ENCODE measurements at places on chromosomes 7 and 10.
A peak's percentile ranks its signal among the peaks of the same experiment; 100 is the strongest.

- DNase-seq: no peak
These were observed 619 bp downstream of the EXOC4 start for GRCh38 chr7:133253519-133253875.

DNA sequence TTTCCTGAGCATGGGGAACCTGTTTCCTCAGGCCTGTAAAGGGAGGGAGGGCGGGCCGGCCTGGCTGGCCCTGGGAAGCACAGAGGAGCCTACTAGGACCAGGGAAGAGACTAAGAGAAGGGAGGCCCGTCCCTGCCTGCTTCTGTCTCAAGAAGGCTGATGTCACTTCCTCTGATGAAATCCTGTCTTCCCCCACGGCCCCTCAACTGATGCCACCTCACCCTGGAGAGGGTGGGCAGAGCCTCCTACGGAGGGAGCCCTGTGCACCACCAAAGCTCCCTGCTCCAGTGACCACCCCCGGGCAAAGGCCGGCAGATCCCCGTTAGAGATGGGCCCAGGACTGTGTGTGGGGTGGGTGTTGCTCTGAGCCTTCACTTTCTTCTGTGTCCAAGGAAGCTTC is 1.0 kb upstream of the PILRA start:
- peak; percentile 22 for DNase-seq

GRCh38 chr7:5467645-5468044 is 44.0 kb upstream of the TNRC18 start:
- no peak for DNase-seq

GRCh38 chr10:25901199-25901598 is 32.8 kb upstream of the MYO3A start:
- no peak for DNase-seq

DNA sequence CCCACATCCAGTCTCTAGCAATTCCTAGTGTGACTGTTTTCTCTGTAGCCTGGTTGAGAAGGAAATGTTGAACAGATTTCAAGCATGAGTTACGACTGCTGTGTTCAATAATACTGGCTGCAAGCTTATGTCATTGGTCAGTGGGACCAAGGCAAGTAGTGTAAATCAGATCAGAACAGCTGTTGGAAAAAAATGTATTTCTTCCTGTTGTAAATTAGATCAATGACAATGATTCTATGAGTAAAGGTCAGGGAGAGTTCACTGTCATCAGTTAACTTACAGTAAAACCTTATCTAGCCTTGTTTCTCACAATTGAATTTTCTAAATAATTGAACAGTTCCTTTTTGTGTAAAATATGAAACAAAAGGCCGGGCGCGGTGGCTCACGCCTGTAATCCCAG is 6.7 kb downstream of the OTUD1 start:
- DNase-seq: no peak

DNA sequence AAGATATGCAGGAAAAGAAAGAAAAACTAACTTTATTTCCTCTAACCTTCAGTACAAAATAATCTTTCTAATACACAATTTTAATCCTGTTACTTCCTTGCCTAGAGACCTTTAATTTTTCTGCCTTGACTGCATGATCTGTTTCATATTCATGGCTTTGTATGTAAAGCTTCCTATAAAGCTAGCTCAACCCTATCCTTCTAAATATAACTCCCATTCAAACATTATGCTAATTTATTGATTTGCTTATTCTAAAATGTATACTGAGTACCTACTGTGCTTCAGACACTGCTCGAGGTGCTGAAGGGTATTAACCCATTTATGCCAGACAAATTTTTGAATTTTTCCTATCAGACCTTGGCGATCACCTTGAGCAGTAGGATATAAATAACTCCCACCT is 47.6 kb downstream of the SEMA3C start:
- DNase-seq: no peak

- DNase-seq: peak; percentile 41
These were observed 105.0 kb downstream of the PRTFDC1 start for GRCh38 chr10:24847112-24848070.

- no peak for DNase-seq
These were observed 19.9 kb downstream of the ZNF33B start for GRCh38 chr10:42618424-42618823.

DNA sequence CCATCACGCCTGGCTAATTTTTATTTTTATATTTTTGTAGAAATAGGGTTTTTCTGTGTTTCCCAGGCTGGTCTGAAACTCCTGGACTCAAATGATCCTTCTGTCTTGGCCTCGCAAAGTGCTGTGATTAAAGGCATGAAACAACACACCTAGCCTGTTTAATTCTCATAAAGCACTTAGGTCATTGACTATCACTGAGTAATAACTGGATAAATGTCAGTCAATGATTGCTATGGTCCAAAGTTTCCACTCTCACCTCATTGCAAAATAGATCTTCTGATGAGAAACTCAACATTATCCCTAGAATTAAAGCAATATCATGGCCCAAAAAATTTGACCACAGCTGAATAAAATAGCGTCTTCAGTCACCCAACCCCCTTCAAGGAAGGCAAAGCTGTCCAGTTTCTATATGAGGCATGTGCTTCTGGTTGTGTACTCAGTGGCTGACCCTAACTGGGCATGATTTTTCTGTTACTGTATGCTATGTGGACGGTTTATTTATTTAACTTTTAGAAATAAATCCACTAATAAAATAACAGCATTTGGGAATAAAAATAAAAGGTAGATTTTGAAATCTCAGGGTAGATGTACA is 86.5 kb upstream of the LRRN3 start:
- DNase-seq: no peak

DNA sequence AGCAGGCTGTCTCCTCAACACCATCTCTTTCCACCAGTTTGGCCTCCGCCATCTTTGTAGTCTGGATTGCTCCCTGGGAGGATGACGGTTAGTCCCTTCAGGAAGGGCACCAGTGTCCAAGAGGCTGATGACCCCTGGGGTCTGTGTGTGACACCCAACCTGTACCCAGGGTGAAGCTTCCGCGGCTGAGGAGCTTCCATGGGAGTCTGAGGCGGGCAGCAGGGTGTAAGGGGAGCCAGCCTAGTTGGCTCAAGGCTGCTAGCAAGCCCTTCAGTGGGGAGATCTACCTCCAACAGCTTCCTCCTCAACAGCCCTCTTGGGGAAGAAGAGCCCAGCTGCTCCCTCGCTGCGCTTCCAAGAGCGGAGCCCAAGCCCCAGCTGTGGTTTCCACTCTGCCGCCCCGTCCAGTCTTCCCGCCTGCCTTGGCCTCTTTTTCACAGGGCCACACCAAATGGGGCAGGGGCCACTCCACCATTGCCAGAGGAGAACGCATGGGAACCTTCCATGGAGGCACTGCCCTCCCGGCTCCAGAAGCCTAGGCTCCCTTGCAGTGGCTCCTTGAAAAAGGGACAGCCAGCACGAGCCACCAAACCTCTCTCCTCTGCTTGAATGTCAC is 57.4 kb downstream of the TMEM209 start:
- no peak for DNase-seq

GRCh38 chr7:75740846-75741497 is 2.2 kb upstream of the HIP1 start:
- no peak for DNase-seq

- no peak for DNase-seq
These were observed 59.4 kb downstream of the USP6NL start for GRCh38 chr10:11551916-11552602.

DNA sequence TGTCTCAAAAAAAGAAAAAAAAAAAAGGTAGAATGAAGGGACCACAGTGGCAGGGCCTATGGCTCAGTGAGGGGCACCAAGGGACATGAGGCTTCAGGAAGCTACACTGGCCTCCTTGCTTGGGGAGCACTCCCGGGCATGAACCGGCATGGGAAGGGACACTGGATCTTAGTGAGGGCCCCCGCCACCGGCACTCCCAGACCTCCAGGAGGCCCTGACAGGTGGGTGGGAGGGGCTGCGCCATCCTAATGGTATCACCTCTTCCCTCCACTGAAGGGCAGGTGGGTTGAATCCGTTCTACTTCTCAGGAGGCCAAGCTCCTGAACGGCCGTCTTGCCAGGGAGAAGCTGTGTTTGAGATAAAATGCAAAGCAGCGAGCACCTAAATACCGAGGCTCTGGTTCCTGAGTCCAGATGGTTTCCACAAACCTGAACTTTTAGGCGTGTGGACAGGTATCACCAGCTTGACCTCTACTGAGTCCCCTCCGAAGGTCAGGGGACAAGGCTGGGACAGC is 69.8 kb downstream of the C10orf143 start:
- no peak for DNase-seq

- no peak for DNase-seq
These were observed 141.7 kb downstream of the DLG5 start for GRCh38 chr10:77784856-77785255.

GRCh38 chr7:136868496-136869000 is at the start of gene CHRM2:
TSS of gene CHRM2 (plus strand) at chr7:136868652. CDS start at chr7:137014866, 146,214 bp downstream.
- no peak for DNase-seq

- DNase-seq: no peak
These were observed 103.0 kb downstream of the RNF216 start for GRCh38 chr7:5678295-5679047.

- DNase-seq: no peak
These were observed 230.6 kb downstream of the MLLT10 start for GRCh38 chr10:21764466-21765189.

DNA sequence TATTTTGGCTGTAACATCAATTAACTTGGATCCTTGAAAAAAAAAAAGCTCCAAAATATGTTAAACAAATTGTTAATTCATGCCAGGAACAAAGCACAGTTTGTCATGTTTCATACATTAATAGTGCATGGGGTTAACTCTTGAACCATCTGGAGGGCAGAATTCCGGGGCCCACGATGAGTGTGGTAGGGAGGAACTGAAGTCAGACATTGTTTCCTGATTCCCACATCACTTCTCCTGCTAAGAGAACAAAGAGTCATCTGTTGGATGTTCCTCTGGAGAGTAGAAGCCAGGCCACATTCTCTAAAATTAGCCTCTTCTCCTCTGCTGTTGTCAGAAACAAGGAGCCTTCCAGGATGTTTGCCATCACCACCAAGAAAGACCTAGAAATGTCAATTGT is 54.6 kb downstream of the TMEM178B start:
- DNase-seq: no peak

DNA sequence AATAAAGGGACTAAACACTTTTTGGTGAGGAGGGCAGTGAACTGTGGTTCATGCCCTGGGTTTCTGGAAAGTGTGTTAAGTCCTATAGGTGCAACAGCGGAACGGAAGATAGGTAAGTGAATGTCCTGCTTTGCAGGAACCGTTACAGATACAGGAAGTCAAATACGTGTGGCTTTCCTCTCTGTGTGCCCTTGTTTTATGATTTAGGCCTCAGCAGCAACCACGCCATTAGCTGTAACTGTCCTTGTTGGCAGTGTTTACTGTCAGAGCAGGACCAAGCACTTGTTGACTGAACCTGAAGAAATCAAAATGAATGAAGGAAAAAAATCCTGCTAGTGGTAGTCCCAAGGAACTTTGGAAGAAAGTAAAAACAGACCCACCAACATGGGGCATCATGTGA is 150.3 kb downstream of the PIP4K2A start:
- no peak for DNase-seq

DNA sequence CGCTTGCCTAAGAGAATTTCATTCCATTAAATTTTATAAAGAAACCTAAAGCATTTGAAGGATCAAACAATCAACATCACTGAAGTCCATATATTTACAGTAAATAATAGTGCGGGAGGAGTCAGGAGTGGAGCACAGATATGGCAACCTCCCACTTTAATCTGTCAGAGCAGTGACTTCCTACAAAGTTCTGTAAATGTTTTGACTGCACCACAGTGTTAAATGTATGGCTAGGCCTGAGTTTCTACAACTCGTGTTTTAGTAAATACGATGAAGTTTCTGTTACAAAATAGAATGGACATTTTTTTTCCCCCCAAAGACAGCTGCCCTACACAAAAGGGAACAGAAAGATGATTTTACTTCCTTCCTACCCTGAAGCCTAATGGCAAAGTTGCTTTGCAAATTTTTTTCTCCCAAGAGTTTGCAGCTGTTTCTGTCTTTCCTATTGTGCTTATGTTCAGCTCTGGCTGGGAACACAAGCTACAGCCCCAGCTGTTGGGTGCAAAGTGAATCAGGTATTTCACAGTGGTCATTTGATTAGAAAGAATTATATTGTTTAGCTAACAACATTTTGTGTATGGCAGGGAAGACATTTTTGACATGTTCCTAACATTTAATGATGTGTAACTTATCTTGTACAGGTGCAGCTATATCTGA is 62.1 kb downstream of the MET start:
- peak; percentile 42 for DNase-seq

Data from hindlimb muscle (tissue), 1 donor.